Omental fat pad (tissue), 4 donors: ENCODE measurements at places on chromosomes 3 and 15. TPM values are rescaled to one million over a fixed set of nuclear protein-coding genes. Genes with fewer than 3 reads are reported as not detected.

GRCh38 chr3:120907659-120908029 lies 361 bp upstream of the STXBP5L start:
- DNase-seq: no peak

DNA sequence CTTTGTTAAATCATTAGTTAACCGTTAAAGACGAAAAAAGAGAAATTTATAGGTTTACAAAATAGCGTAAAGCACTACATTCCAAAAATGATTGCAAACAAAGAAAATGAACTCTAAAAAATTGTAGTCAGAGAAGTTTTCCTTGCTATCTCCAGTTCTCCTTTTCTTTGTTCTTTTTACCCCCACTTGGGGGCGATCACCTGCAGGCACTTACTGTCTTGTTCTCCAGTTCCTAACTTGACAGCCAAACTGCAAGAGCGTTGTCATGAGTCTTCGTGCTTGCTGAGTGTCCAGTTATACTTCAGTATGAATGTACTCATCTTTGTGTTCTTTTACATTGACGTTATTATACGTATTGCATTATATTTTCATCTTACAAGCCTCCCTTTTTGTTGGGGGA lies 54.5 kb downstream of the CHD2 start:
- DNase-seq: no peak

Gene TMEM40
- total RNA-seq: not detected

- DNase-seq: no peak
Measured at GRCh38 chr3:54968546-54969172, 40.8 kb upstream of the LRTM1 start.

Gene CYP1A1
- 3.6 TPM for total RNA-seq

Gene SLC15A2
- 2.2 TPM for total RNA-seq
